ENCODE measurements at places on chromosomes 4 and X.

- ATAC-seq = no peak
Observed at GRCh38 chrX:131671735-131672134, 127.9 kb downstream of the OR13H1 start.

DNA sequence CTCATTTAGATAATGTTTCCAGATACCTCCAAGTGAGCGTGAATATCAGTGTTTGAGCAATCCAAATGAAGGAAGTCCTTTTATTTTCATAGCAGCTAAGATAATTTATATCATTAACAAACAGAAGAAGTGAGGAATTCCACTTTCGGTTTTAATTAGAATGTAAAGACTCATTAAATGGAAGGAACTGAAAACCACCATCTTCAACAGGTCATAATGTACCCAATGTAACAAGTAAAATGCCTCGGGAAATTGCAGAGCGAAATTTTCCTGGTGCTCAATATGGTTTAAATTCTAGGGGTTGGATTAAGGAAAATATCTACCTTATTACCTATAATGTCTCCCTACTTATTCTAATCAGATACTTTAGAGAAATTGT is 33.9 kb upstream of the SLC9A7 start:
- ATAC-seq = no peak

- ATAC-seq = no peak
Observed at GRCh38 chr4:145851511-145852201, 87.0 kb downstream of the ZNF827 start.

DNA sequence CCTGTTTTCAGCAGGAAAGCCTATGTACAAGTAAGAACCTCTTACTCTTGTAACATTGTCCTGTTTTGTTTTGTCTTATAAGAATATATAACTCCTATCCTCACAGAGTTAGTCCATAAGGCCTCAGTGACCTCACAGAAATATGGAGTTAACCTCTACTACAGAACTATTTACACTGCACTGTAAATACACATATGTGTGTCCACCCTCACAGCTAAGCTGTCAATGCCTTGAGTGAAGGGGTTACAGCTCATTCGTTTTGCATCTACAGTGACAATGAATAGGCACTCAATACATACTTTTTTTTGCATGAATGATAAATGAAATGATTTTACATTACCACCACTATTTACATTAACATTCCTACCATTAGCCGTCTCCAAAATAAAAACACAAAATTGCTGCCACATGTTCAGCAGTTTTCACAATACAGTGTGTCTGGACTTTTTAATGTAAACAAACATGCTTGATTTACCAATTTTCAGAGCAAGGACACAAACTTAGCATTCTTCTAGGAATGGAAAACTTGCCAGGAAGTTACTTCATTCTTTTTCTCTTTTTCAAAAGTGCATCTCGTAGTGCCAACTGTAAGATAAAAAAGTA is 9.5 kb upstream of the NAAA start:
- no peak for ATAC-seq

DNA sequence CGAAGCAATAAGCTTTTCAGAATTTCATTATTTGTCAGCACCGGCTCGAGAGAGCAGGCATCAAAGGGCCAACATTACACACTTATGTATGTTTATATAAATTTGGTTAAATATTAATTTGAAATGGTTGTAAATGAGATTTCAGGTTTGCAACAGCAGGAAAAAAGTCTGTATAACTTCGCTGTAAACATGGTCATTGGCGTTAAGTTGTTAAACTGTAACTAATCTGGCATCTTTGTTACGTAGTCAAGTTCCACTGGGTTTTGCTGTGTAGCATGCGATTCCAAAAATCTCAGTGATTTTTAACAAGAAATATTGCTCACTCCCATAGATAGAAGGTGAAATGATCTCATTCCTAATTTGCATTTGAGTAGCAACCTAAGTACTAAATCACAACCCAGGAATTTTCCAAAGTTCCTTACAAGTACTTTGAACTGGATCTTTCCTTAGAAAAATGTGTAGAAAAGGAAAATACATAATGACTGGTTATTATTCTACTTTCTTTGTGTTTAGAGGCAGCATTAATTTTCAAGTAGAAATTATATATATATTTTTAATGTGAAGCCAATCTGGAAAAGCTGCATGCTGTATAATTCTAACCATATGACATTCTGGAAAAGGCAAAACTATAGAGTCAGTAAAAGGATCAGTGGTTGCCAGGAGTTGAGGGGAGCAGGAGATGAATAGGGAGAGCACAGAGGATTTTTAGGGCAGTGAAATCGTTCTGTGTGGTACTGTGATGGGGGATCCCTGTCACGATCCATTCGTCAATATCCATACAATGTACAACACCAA is 222.1 kb downstream of the CBR4 start:
- ATAC-seq = no peak

DNA sequence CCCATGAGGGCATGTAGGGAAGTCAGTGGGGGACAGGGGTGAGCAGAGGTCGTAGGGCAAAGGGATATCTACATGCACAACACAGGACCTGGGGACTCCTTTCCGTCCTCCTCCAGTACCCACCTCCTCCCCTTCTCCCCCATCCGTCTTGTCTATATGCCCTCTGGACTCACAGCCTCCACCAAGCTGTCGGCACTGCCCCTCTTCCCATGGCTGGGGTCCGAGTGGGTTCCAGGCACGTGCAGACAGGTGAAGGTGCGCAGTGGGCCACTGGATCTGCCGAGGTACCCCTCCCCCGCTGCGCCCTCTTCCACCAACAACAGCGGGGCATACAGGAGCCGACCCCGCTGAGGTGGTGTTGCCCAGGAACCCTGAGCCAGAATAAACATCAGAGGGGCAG is 5.5 kb upstream of the SYP start:
- ATAC-seq = no peak

DNA sequence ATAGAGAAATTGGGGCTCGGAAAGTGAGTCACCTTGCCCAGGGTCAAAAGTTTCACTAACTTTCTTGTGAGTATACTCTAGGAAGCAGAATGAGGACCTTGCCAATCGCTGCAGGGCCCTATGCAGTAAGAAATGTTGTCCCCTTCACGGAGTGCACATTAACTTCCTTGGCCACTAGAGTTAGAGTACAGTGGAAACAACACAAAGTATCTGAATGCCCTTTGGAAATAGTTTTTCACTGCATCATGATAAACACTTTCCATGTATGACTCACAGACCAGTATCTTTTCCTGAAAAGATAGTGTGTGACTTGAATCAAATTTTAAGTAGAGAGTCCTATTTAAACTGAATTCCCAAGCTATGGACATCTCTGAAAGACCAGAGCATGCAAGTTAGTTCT is 45.5 kb upstream of the STK26 start:
- ATAC-seq = peak; percentile 21

Measured in activated T-helper 17 cell treated with anti-CD3 and anti-CD28 coated beads, Interleukin-2, amount 50 U/mL, for 72 hours (primary cell).